ENCODE measurements at places on chromosomes 13 and 19.

GRCh38 chr13:109684824-109685202, 101.6 kb downstream of the IRS2 start:
- no peak for DNase-seq

- no peak for DNase-seq
These were observed 10.5 kb downstream of the NECTIN2 start for GRCh38 chr19:44856421-44857083.

DNA sequence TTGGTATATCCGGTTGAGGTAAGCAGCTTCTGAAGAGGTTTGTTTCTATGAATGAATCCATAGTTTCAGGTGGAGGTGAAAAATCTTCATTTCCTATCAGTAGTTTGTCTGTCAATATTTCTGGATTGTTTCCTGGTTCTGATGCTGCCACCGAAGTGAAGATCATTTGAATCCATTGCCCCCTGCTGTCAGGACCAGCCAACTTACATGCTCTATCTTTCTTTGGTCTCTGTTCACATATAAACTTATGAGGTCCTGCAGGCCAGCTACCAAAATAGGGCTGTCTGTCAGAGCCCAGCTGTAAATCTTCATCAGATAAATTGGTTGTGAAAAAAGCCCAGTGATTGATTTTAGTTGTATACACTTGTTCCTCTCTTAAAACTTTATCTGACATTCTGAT, 15.2 kb upstream of the N4BP2L1 start:
- no peak for DNase-seq

DNA sequence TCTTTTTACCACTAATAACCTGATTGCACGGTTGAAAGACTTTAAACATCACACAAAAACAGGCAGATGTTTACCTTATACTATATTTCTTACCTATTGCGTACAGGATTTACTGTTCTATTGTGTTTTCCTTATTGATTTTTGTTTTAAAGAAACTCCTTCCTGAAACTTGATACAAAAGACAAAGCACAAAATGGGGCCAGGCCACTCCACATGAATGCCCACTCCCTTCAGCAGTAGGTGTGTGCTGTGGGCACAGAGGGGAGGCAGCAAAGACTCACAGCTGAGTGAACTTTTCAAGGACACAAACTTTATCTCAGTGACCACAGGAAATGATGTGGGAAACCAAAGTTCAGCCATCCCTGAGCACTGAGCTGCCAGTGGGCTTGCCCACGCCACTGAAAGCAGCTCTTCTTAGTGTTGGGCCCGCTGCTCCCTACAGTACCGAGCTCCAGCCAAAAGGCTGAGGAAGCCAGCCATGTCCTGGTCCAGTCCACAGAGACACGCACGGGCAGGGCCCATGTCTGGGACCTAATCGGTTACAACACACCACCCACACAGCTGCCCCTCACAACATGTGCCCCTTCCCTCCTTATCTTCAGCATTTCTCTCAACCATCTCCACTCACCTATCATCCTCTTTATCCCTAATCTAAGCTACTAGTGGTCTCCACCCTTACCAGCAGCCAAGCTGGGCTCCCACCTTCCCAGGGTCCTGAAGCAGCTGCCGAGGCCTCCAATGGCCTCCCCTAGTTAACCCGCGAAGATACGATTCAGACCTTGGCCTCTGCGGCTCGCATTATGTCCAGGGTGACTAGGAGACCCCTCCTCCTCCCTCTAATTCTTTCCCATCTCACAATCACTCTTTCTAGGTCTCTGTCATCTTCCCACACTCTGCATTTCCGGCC, 39.5 kb downstream of the ATP7B start:
- no peak for DNase-seq

- DNase-seq = no peak
These were observed 12.9 kb downstream of the FXYD5 start for GRCh38 chr19:35167251-35168119.

- no peak for DNase-seq
These were observed 1252.8 kb downstream of the EFNB2 start for GRCh38 chr13:105282406-105283285.

DNA sequence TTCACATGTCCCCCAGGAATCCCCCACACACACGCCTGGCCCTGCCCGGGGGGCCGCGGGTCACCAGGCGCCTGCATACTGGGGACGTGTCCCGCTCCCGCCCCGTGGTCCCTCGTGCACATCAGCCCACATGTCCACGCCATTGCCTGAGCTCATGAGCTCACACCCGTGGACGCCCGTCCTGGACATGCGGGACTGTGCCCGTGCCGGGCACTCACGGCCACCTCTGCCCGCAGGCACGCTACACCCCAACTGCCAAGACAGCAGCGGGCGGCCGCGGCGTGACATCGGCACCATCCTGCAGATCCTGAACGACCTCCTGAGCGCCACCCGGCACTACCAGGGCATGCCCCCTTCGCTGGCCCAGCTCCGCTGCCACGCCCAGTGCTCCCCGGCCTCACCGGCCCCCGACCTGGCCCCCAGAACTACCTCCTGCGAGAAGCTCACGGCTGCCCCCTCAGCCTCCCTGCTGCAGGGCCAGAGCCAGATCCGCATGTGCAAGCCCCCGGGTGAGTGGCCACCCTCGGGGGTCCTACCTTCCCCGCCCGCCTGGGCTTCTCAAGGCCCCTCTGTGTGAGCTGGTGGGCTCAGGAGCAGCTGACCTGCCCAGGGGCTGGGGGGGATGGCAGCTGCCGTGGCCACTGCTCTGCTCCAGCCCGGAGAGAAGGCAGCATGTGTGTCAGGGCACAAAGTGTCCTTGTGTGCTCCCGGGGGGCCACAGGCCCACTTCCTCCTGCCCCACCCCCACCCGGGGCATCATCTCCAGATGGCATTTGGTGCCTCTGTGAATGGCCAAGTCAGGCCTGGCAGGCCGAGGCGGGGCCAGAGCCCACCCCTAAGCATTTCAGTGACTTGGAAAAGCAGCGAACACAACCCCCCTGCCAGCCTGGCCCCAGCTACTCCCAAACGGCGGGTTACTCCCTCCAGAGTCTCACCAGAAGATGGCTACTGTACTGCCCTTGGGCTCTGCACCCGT, 7.1 kb downstream of the MIDN start:
- DNase-seq = no peak

DNA sequence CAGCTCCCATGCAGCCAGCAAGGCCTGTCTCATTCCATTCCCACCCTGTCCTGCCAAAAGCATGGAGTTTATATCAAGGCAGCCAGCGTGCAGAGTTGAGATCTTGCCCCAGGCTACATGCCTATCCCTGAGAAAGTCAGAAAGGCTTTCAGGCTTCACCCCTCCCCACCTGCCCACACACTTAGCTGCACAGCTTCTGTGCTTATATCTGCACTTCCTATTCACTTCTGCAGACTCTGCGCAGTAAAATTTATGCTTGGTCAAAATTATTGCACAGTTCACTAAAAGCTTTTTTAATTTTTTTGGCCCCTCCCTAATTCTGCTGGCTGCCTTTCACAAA, 12.5 kb upstream of the ZNF675 start:
- DNase-seq = no peak

GRCh38 chr13:44231786-44232516, 141.7 kb upstream of the SERP2 start:
- peak; percentile 97 for DNase-seq

DNA sequence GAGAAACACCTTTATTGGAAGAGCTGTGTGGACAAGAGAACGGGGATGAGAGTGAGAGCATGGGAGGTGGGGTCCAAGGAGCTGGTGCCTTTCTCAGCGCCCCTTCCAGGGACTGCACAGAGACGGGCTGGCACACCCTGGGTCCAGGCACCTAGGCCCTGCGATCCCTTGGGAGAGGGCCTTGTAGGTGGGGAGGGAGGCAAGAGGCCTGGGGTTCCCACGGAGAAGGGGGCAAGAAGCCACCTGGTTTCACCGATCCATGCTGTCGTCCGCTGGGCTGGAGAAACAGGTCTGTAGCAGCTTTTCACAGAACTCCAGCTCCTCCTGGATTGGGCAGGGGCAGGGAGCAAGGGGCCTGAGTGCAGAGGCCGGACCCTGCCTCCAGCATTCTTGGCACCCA, 3.5 kb upstream of the PPP6R1 start:
- DNase-seq = no peak

DNA sequence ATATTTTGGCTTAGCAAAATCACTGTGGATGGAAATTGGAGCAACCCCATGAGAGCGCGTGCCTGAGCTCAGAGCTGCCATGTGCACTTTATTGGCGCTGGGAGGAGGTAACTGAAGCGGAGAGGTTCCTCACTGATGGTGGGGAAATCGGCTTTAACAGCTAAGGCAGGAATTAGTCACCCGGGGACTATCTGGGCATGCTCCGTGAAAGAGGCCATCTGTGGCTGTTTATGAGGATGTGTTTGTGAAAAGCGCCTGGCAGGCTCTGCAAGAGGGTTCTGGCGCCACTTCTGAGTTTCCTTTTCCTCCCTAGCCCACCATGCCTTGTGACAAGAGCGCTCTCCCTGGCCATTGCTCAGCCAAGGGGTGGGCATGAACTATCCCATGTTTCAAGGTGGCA, 815.6 kb downstream of the UQCRFS1 start:
- DNase-seq = no peak

- no peak for DNase-seq
These were observed 5.7 kb downstream of the MYH14 start for GRCh38 chr19:50209131-50209530.

GRCh38 chr13:48720621-48721020, 66.9 kb downstream of the CYSLTR2 start:
- no peak for DNase-seq

GRCh38 chr13:102651392-102651791, 43.5 kb downstream of the METTL21C start:
- no peak for DNase-seq

GRCh38 chr13:42549552-42549936, 24.4 kb upstream of the TNFSF11 start:
- no peak for DNase-seq

GRCh38 chr19:4744451-4745174, 21.0 kb upstream of the DPP9 start:
- no peak for DNase-seq

DNA sequence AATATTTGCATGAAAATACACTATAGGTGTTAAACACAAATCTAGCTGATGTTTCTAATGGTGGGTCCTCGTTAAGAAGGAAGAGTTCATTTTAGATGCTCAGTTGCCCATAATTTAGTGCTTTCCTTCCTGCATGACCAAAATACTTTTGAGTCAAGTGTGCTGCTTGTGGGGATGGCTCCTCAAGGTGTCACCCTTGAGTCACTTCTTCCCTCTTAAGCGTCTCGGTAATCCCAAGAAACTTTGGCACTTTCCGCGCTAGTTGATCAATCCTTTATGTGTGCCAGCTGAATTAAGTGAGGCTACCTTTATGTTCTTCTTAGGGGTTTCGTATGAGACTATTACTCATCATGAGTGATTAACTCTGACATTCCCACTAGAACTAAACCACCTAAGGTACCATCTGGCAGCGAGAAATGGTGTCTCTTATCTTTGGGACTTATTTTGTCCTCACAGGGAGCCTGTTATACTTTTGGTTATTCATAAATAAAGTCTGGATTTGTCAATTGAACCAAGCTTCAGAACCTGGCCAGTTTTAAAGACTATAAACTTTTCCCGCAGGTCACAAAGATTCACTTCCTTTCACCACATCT, 106.8 kb downstream of the NHLRC3 start:
- DNase-seq = no peak

DNA sequence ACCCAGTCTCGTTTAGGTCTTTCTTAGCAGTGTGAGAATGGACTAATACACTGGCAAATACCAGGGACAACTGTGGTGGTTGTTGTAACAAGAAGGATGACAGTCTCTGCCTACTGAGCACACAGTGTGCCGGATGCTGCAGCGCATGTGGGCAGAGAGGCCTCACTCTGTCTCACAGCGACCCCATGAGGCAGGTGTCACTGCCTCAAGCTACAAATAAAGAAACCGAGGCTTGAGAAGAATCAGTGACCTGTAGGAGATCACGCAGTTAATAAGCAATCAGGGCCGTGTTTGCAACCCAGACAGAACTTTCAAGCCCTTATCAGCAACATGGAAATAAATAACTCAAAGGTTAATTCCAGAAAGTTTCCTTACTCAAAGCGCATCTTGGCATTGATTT, 40.5 kb upstream of the GAS6 start:
- DNase-seq = no peak

Data from vagina (tissue), 2 donors.